ENCODE measurements at places on chromosomes 7 and 10.

DNA sequence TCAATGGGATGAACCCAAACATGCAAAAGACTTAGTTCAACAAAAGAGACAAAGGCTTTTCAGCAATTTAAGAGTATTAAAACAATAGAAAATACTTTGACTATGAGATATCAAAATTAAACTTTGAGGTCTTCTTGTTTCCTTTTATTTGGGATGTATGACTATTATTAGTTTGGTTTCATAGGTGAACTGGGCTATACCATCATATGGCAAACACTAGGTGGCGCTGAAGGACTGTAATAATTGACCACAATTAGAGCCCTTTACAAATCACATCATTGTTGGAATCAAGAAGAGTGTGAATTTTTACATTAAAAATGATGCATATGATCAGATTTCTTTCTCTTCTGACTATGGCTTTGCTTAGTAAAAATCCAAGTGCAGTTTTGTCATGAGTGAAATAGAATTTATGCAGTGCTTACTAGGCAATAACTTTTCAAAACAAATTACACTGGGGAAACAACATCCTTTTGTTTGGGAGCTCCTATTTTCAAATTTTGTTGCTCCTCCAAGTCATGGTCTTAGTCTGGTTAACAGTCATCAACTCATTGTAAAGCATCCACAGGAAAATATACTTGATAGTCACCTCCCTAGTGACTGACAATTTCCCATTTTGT is 14.7 kb upstream of the NXPH1 start:
- no peak overlapping the region for H3K27ac ChIP-seq
- no peaks in the 10 kb centered on the region for H3K4me1 ChIP-seq
- peak; percentile 25 for DNase-seq

- peaks cover 14% of the 10 kb centered on the region for H3K4me1 ChIP-seq
- no peaks in the 10 kb centered on the region for H3K27me3 ChIP-seq
- no peak overlapping the region for H3K4me3 ChIP-seq
- DNase-seq: no peak
- no peaks in the 10 kb centered on the region for H3K36me3 ChIP-seq
Observed at GRCh38 chr7:22442187-22442881, 57.7 kb downstream of the STEAP1B start.

DNA sequence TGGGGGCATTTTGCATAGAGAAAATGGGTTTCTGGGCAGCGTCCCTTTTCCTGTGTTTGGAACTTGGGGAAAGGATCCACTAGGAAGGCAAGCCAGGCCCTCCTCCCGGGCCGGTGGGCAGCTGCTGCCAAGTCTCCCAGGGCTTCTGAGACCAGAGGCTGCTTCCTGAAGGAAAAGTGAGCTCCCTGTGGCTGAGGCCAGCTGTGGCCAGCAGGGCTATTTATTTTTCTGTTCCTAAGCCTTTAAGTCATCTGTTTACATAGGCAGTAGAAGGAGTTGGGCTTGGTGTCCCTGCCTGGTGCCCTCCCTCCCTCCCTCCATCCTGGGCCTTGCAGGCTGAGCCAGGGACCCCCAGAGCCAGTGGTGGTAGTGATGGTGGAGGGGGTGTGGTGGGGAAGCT is 70.5 kb upstream of the COL13A1 start:
- peaks cover 64% of the 10 kb centered on the region for H3K4me1 ChIP-seq
- H3K27me3 ChIP-seq: no peaks in the 10 kb centered on the region
- H3K36me3 ChIP-seq: no peaks in the 10 kb centered on the region

- no peaks in the 10 kb centered on the region for H3K36me3 ChIP-seq
- H3K4me3 ChIP-seq: no peak overlapping the region
- peak overlapping the region; percentile 61 for H3K27ac ChIP-seq
Observed at GRCh38 chr7:147510923-147511322, 1079.6 kb upstream of the C7orf33 start.

DNA sequence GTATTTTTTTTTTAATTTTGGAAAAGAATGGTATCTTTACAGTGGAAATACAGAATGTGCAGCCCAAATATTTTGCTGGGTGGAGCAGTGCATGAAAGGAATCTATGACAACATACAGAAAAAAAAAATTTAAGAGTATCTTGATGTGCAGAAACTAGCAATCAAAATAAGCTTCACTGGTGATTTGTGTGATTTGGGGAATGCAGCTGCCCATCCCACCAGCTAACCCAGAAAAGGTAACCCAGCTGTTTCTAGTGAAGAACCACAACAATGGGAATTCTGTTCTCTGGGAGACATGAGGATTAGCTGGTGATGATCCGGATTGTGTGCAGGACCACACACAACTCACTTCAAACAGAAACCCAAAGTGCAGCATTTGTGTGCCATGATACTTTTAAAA is 375.5 kb downstream of the SEMA3D start:
- H3K27ac ChIP-seq: no peak overlapping the region
- no peak for DNase-seq
- no peak overlapping the region for H3K4me3 ChIP-seq
- no peaks in the 10 kb centered on the region for H3K36me3 ChIP-seq

DNA sequence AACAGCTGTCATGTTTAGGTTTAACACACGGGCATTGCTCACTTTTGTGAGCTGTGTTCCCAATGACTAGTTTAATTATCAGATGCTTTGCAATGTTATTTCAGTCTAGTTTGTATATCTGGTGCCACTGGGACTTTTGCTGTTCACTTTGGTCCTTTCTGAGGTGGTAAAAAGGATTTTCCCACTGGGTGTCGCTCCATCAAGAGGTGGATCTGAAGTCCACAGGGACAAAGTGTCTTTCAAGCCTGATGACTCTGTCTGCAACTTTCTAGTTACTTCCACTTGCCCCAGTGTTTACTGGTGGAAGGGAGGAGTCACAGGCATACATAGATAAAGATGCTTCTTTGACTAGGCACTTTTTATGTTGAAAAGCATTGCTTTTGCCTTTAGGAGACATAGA is 242.2 kb downstream of the HGF start:
- H3K27me3 ChIP-seq: no peaks in the 10 kb centered on the region
- no peak overlapping the region for H3K27ac ChIP-seq

DNA sequence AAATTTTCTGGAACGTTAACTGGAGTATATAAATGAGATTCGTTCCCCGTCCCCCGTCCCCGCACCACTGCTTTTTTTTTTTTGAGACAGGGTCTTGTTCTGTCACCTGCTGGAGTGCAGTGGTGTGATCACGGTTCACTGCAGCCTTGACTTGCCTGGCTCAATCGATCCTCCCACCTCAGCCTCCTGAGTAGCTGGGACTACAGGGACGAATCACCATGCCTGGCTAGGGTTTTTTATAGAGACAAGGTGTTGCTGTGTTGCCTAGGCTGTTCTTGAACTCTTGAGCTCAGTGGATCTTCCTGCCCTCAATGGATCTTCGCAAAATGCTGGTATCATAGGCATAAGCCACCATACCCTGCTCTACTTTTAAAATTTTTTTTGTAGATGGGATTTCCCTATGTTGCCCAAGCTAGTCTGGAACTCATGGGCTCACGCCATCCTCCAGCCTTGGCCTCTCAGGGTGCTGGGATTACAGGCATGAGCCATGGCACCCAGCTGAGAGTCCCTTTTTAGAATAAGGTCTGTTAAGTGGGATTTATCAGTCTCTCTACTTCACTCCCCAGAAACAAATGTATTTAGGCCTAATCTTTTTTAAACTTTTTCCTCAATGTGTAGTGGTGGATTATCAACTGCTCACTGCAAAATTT is 122.9 kb downstream of the LYZL1 start:
- no peaks in the 10 kb centered on the region for H3K36me3 ChIP-seq
- no peak for DNase-seq
- H3K27ac ChIP-seq: no peak overlapping the region

DNA sequence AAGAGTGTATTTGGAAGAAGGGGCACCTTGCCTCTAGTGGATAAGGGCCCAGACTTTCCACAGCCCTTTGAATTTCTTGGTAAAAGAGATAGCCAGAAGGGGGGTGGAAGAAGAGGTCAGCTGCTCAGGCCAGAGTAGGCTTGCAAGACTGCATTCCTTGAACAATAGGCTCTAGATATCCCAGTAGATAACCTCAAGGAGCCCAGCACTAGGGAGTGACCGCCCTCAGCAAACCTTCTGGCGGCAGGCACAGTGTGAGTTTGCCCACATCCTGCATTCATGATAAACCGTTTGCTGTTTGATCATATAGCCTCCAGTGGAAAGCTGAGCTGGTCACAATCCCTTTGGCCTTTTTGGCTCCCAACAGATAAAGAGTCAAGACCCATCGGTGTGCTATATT is 70.5 kb downstream of the NPY start:
- H3K27ac ChIP-seq: no peak overlapping the region
- no peaks in the 10 kb centered on the region for H3K36me3 ChIP-seq
- no peaks in the 10 kb centered on the region for H3K27me3 ChIP-seq
- no peak overlapping the region for H3K4me3 ChIP-seq
- no peaks in the 10 kb centered on the region for H3K4me1 ChIP-seq

DNA sequence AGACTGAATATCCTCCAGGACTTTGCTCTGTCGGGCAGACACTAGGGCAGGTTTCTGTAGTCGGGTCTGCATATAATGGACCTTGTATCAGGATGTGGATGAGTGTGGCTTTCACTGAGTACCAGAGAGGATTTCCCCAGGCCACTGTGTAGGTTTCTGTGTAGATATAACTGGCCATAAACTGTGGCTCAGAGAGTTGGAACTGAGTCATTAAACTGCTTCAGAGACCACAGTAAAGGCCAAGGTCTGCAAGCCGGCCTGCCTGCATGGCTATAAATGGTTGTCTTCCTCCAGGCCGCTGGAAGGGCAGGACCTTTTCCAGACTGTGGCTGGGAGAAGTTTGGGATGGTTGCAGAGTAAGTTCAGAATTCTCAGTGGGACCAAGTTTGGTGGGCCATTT is 16.9 kb downstream of the ZNF92 start:
- peaks cover 2% of the 10 kb centered on the region for H3K4me1 ChIP-seq
- peaks cover 11% of the 10 kb centered on the region for H3K36me3 ChIP-seq
- no peak overlapping the region for H3K27ac ChIP-seq
- no peaks in the 10 kb centered on the region for H3K27me3 ChIP-seq
- no peak overlapping the region for H3K4me3 ChIP-seq

DNA sequence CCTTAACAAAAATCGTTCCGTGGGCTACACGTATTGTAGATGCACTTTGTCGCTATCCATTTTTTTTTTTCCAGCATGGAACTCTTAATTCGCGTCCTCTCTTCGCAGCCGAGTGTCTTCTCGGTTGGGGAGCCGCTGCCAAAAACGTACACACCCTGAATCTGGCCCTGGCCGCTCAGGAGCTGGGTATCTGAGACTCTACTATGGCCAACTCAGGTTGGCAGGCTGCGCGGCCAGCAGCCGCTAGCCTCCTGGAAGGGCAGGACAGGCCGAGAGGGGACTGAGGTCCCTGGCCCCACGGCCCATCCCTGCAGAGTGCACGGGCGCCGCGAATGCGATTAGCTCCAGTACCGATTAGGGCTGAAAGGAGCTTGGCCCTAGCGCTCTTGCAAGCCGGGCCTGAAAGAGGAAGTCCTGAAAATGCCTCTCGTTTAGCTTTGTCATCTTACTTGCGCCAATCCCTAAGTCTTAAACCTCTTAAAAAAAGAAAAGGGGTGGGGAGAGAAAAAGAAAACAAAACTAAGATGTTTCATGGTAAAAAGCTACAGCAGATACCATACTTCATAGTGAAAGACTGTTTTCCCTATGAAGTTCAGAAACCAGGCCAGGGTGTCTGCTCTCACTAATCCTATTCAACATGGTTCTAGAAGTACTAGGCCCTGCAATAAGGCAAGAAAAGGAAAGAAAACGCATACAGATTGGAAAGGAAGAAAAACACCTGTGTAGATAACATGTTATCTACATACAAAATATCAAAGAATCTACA is 113.2 kb upstream of the RHEB start:
- DNase-seq: peak; percentile 44
- H3K4me3 ChIP-seq: peak overlapping the region; percentile 49
- H3K27ac ChIP-seq: no peak overlapping the region
- H3K36me3 ChIP-seq: no peaks in the 10 kb centered on the region
- no peaks in the 10 kb centered on the region for H3K27me3 ChIP-seq

- no peaks in the 10 kb centered on the region for H3K27me3 ChIP-seq
- H3K27ac ChIP-seq: peak overlapping the region; percentile 92
- peak; percentile 94 for DNase-seq
- peaks cover 18% of the 10 kb centered on the region for H3K4me1 ChIP-seq
- H3K4me3 ChIP-seq: no peak overlapping the region
Observed at GRCh38 chr7:80499350-80499953, 12.4 kb downstream of the GNAT3 start.

DNA sequence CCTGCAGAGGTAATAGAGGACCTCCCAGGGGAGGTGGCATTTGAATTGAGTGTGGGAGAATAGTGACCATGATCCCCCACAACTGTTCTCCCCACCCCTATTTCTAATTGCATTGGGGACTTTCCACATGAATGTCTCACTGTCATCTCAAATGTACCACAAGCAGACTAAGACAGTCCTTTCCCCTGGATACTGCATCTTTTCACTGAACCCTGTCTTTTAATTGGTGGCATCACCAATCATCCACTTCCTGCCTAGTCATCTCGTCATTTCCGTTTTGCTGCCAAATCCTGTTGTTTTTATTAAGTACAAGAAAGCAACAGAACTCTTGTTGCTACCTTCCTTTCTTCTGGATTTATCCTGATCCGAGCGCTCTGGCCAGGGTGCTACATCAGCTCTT is 120.3 kb downstream of the NRP1 start:
- H3K4me3 ChIP-seq: no peak overlapping the region
- peaks cover 37% of the 10 kb centered on the region for H3K36me3 ChIP-seq
- peaks cover 44% of the 10 kb centered on the region for H3K4me1 ChIP-seq
- no peak for DNase-seq
- H3K27ac ChIP-seq: peak overlapping the region; percentile 63

Measured in astrocyte (in vitro differentiated cells and primary cell).